Glutamatergic neuron (in vitro differentiated cells): ENCODE measurements at places on chromosomes 2 and 18.

DNA sequence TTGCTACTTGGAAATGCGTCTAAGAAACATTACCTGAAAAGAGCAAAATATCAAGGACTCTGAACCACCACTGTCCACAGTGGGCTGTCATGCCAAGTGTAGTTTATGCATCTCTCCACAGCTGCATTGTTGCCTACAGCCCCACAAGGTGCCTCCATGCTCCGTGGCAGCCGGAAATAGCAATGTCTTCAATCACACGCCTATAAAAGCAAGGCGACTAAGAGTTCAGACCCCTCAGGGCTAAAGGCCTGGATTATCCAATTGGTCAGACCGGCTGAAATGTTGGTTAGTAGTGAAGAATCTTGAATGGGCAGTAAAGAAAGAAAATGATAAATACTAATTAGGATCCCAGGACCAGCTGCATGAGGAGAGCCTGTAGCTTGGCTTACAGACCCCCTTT lies 114.0 kb upstream of the SLC35G4 start:
- no peak for DNase-seq

DNA sequence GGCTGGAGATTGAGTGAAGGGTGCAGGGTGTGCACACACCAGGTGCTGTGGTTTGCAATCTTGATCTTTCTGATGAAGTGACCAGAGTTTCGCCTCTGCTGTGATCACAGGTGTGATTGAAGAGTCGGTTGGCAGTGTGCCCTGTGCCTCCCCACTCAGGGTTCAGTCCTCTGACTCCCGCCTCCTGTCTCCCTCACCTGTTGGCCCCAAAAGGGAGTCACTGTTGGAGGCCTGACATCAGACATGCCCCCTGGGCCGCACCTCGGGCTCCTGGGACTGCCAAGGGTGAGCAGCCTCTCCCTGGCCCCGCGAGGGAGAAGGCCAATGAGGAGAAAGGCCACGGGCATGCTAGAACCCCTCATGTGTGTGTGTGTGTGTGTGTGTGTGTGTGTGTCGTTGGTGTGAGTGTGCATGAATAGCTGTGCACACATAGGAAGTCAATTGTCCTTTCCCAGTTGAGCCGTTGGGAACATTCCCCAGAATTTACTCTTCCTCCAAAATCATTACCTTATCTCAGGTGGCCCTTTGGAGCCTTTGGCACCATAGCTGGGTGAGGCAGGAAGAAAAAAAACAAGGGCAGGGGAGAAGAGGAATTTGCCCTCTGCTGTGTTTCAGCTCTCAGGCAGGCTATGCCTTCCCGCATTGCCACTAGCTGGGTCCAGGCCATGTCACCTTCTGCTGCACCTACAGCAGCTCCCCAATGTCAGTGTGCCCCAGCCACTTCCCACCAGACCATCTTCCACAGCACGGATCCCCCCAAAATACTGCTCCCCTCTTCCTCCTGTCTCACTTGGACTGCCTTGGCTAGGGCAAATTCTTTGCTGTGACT lies 78.1 kb upstream of the LAPTM4A start:
- DNase-seq: no peak

GRCh38 chr2:17827785-17828184 lies 11.5 kb downstream of the MSGN1 start:
- DNase-seq: no peak

- DNase-seq: no peak
These were observed 299.4 kb upstream of the ID2 start for GRCh38 chr2:8382485-8382884.

GRCh38 chr2:144648837-144649465 lies 129.0 kb upstream of the ZEB2 start:
- peak; percentile 16 for DNase-seq

- no peak for DNase-seq
These were observed 180.3 kb downstream of the SEPTIN10 start for GRCh38 chr2:109433486-109433885.

DNA sequence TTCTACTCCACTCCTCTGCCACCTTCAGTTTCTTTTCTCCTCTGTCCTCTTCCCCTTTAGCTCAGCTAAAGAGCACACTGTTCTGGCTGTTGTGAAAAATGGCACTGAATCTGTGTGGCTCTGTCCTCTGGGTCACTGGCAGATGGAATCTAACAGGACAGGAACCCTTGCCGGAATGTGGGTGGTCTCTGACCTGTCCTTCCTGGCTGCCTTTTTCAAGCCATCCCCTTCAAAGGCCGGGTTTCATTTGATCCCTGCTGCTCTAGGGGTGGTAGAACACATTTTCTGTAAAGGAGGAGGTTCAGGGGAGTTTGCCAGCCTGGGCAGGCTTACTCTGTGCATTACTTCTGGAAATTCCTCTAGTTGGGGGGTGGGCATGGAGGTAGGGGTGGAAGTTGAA lies 29.9 kb downstream of the MTCL1 start:
- no peak for DNase-seq

GRCh38 chr2:181141676-181142075 lies 161.3 kb downstream of the UBE2E3 start:
- no peak for DNase-seq

DNA sequence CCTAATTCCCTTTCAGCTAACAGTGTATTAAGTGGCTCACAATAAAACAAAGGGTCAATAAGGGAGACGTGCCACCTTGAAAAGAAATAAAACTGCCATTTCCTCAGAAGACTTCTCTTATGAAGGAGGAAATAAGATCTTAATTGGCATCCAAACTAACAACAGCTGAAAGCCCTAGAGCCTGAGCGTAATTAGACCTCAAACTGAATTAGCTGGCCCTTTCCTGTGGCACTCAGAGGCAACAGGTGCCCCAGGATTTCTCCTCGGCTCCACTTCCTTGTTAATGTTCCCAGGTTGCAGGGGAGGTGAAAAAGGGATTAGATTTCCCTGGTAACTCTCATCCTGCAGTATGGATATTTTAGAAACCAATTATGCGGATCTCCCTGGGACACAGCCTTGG lies 804.3 kb downstream of the DCDC2C start:
- DNase-seq: no peak

- DNase-seq: peak; percentile 54
These were observed at the start of gene BARD1 for GRCh38 chr2:214808981-214809750. TSS of gene BARD1 (minus strand) at chr2:214809683. CDS start at chr2:214809569, 114 bp downstream.

DNA sequence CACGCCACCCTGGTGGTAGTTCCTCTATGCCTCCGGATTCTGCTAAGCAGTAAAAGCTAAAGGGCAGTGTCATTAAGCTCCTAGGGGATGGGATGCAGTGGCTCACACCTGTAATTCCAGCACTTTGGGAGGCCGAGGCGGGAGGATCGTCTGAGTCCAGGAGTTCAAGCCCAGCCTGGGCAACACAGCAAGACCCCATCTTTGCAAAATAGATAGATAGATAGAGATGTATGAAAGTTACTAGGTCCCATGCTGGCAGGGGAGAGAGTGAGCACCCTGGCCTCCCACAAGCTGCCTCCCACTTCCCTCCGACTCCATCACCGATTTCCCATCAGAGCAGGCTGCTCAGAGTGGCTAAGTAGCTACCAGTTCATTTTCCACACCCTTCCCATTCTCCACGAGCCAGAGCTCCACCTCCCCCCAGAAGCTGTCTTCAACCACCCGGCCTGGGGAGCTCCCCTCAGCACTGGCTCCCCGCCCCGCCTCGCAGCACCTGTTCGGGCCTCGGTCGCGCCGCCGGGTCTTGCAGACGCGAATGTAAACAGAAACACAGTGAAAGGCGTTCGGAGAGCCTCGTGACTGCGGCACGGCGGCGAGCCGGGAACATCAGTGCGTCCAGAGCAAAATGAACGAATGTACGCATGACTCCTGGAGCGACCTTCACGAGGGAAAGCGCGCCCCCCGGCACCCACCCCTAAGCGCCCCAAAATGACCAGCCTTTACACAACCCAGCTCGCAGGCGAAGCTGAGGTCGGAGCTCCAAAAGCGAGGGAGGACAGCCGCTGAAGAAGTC lies 598 bp upstream of the CEP68 start:
- peak; percentile 64 for DNase-seq

DNA sequence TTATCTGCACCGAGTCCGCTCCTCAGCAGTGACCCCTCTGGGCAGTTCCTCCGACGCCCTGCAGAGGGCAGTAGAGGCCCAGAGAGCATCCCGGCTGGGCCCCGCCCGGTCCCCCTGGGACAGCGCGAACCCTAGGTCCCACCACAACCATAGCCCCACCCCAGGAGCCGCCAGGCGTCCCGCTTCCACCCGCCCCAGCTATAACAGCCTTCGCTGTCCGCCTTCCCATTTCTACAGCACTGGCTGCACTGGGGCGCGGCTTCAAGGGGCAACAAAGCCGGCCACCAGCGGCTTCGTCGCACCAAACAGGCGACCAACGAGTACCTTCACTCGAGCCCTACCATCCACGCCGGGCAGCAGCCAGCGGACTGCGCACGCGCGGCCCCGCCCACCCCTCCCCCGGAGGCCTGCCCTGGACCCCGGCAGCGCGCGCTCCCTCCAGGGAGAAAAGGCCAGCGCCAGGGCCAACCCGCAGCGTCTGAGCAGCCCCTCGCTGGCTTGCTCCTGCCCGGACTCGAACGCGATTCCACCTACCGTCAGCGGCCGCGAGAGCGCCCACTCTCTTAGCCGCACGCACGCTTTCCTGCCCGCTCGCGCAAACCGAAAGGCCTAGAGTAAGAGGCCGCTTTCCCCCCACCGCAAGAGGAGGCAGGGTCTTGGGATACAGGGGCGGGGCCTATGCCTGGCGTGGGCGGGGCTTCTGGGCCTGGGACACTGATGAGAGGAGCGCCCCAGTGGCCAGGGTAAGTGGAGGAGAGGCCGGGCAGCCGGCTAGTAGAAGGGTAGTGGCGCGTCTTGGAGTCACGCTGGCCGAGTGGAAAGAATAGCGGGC lies at the start of gene NHEJ1:
Gene NHEJ1, minus strand, starts transcription at position 630 of the 832 bp plus-strand sequence. CDS start 2,453 bp downstream, outside the sequence.
- DNase-seq: peak; percentile 96
